ENCODE measurements at places on chromosomes 7 and 10.

DNA sequence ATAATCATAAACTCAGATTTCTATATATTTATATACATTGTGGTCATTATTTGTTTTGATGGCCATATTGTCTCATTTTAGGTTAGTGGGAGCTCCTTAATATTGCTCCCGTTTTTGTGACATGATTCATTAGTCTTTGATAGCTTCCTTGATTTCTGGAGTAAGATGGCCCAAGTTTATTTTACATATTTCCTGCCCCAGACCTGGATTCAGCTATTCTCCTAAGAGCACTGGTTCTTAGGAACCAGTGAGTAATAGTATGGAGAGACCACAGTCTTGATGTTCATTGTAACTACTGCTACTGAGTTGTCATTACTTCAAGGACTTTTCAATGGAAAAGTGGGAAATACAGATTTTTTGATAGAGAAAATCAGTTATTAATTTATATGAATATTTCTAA is 6.0 kb downstream of the TFPI2 start:
- no peak for DNase-seq

DNA sequence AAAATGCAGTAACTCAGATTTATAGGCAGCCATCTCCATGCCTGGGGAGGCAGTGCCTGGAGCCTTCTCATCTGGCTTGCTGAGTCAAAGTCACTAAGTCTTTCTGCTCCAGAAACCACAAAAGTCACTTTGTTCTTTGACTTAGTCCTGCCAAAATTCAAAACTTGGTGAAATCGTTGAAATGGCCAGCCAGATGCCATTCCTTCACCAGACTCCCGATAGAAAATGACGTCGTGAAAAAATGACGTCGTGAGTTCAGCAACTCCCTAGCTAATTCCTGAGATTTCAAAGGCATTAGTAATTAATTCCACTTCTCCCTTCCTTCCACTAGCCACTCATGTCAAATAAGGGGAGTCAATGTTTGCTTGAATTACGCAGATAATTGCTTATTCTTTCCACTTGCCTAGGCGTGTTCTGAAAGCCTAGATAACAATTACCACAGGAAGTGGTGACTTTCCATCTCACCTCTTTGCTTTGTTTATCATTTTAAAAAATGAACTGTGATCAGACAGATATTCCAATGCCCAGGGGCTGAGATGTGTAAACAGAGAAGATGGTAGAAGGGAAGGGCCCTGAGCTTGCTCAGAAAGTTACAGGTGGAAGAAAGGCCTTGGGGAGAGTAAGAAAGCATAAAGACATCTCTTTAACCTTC is 48.5 kb upstream of the OSBPL3 start:
- DNase-seq: peak; percentile 92

- no peak for DNase-seq
These were observed 77.4 kb upstream of the ANLN start for GRCh38 chr7:36312064-36312914.

GRCh38 chr10:51007781-51008180 is 66.5 kb upstream of the PRKG1 start:
- DNase-seq: peak; percentile 53

DNA sequence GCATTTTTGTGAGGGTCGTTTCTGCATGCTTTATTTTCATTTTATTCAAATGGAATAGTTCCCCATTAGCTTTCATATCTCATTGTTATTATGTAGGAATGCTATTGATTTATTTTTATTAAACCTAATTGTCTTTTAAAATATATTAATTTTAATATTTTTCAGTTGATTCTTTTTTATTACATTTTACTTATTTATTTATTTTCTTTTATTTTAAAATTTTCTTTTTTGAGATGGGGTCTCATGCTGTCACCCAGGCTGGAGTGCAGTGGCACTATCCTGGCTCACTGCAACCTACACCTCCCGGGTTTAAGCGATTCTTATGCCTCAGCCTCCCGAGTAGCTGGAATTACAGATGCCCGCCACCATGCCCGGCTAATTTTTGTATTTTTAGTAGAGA is 7.4 kb upstream of the STK17A start:
- no peak for DNase-seq

- DNase-seq: peak; percentile 28
These were observed 135.0 kb downstream of the CDH23 start for GRCh38 chr10:71531485-71532446.

GRCh38 chr7:1742555-1743303 is 72.7 kb downstream of the ELFN1 start:
- DNase-seq: peak; percentile 19

- no peak for DNase-seq
These were observed 183.4 kb downstream of the ELFN1 start for GRCh38 chr7:1853431-1853985.

DNA sequence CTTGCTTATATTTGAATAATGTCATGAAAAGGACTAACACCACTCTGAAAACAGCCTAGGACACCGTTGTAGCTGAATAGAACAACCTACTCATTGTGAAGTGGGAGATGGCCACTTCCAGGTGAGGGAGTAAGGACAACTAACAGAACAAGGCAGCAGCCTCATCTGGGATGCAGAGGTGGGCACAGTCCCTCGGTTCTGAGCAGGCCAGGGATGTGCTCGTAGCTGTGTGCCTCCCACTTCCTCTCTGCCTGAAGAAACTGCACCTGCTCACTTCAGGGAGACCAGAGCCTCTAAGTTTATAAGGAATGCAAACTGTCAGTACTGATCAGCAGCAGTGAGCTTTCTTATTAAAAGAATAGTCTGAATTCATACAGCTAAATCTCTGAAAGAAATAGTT is 2.5 kb downstream of the VSTM4 start:
- DNase-seq: no peak

- DNase-seq: no peak
These were observed 117.0 kb upstream of the HABP2 start for GRCh38 chr10:113435881-113436280.

GRCh38 chr10:71250405-71250804 is 38.0 kb downstream of the UNC5B start:
- no peak for DNase-seq

- no peak for DNase-seq
These were observed 27.6 kb upstream of the PLPP4 start for GRCh38 chr10:120429395-120429794.

GRCh38 chr7:148408307-148408706 is 182.3 kb upstream of the C7orf33 start:
- DNase-seq: no peak

- DNase-seq: no peak
These were observed 177.7 kb upstream of the GPR26 start for GRCh38 chr10:123488436-123488835.

- no peak for DNase-seq
These were observed 7.6 kb upstream of the PDE1C start for GRCh38 chr7:32077806-32078205.

DNA sequence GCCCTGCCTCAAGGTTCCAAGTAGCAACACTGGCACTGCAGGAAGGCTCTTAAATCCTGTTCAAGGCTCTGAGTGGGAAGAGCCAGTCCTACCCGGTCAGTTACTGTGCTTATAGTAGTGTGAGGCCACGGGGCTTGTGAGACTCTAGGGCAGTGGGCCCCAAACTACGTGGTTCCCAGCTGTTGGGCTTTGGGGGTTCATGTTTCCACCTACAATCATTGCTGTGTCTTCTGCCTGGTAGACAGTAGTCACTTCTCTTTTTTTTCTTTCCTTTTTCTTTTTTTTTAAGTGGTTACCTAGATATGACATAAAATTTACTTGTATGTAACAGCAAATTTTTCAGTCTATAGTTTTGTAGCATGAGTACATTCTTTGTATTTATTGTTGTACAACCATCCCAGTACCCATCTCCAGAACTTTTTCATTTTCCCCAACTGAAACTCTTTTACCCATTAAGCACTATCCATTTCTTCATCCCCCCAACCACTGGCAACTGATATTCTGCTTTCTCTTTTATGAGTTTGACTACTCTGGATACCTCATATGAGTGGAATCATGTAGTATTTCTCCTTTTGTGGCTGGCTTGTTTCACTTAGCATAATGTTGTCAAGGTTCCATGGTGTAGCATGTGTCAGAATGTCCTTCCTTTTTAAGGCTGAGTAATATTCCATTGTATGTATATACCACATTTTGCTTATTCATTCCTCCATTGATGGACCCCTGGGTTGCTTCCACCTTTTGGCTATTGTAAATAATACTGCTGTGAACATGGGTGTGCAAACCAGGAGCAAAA is 7.7 kb downstream of the UBTD1 start:
- DNase-seq: no peak

GRCh38 chr10:46033602-46034011 is 3.2 kb upstream of the NCOA4 start:
- DNase-seq: peak; percentile 87

- no peak for DNase-seq
These were observed 51.7 kb upstream of the RET start for GRCh38 chr10:43024942-43025700.
